ENCODE measurements at places on chromosomes 7 and 10.

DNA sequence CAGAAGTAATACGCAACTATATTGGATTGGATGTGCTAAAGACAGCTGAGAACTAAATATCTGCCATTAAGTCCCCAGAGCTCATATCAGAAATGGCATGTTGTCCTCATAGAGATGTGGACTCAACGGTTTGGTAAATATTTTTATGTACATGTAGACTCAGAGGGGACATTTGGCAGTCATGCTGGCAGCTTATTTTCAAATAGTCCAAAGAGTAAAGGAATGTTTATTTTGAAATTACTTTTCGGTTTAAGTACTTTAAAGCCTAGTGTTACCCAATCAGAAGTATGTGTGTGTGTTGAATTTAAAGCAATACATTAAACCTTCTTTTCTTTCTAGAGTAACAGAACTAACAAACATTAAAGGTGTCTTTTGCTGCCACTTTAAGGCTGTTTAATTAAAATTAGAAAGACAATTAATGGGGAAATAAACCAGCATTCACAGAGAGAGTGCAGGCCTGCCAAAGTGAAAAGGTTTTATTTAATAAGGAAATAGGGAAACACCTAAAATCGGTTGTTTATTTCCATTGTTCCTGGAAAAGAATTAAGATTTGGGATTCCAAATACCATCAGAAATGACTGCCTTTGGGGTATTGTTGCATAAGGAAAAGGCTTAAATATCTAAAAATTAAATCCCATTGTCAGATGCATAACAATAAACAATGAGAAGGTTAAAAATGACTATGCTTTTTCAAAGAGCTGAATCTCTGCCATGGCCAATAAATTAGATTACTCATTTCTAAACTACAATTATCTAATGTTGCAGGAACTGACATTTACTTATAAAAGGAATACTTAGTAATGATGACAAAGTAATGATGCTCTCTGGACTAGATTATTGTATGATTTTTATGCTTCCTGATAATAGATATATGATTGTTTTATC is 113.4 kb upstream of the AHR start:
- DNase-seq, result no peak

DNA sequence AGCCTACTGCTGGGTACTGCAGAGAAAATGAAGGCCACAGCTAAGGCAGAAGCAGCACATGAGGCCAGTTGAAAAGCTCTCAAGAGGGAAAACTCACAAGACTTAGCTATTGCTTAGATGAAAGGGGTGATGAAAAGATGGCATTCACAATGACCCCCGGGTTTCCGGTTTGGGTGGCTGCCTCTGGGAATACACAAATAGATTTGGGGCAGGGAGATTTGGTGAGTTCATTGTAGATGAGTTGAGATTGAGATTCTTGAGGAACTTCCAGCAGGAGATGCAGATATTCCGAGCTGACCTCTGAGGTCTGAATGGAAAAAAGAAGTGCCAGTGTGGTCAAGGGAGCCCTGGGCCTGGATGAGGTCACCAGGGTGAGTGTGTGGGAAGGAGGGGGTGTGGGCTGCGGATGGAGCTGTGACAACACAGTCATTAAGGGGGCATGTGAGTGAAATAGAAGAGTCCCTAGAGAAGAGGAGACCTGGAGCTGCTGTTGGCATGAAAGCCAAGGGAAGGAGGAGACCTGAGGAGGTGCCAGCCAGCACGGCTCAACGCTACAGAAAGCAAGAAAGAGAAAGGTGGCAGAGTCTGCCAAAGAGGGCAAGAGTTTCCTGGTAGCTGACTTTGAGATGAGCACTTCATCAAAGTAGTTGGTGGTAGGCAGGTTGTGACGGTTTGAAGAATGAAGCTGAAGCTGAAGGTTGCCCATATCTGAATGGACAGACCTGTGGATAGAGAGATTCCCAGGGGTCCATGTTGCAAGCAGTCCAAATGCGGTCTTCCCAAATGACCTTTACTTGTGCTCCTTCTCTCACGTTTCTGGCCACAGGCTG is 43.7 kb downstream of the HIF1AN start:
- DNase-seq, result no peak

- DNase-seq, result no peak
These were observed 56.7 kb downstream of the DLG5 start for GRCh38 chr10:77869626-77870420.

DNA sequence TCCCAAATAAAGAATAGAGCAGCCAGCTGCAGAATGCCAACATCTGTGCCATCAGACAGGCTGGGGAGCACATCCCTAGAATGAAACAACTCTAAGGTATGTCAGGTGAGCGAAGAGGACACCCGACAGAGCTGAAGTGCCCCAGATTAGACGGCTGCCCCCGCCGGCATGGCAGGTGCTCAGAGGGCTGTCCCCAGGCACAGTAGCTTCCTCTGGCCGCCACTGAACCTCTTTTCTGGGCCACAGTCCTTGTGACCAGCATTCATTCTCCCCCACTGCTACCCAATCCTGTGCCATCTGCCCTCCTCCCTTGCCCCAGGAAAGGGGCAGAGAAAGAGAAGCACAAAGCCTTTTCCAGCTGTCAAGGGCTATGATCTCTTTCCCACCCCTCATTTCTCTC is 41.7 kb downstream of the RGS10 start:
- DNase-seq, result no peak

- no peak for DNase-seq
These were observed 2.1 kb upstream of the PPIA start for GRCh38 chr7:44794331-44794730.
